ENCODE measurements at places on chromosomes 4 and X.

GRCh38 chr4:41692717-41693345 lies 55.7 kb downstream of the PHOX2B start:
- no peak for DNase-seq

DNA sequence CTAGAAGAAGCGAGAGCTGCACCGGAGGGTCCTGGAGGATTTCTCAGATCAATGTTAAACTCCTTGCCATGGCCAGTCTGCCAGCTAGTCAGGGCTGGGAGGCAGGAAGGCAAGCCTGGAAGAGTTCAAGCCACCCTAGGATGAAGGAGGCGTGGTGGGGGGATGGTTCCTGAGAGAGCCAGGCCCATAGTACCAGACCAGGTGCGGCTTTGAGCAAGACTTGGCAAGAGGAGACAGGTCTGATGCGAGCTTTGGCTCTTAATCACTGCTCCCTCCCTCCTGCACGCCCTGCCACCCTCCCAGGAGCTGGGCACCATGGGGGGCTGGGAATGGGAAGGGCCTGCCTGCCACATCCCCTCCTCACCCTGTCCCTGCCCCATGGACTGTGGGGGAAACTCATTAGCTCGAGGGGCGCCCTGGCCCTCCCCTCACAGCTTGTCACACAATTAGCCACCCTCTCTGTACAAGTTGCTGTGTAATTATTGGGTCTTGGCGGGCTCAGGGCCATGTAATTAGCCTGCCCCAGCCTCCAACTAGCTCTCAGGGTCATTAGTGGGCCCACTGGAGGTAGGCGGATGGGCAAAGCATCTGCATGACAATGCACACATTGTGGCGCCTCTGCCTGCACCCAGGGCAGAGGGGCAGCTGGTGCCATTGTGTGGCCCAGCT lies 50.3 kb downstream of the EFNB1 start:
- no peak for DNase-seq

- DNase-seq, result peak; percentile 19
These were observed 195.9 kb downstream of the CPEB2 start for GRCh38 chr4:15198070-15198727.

GRCh38 chr4:35347276-35347675 lies 897.0 kb downstream of the ARAP2 start:
- no peak for DNase-seq

DNA sequence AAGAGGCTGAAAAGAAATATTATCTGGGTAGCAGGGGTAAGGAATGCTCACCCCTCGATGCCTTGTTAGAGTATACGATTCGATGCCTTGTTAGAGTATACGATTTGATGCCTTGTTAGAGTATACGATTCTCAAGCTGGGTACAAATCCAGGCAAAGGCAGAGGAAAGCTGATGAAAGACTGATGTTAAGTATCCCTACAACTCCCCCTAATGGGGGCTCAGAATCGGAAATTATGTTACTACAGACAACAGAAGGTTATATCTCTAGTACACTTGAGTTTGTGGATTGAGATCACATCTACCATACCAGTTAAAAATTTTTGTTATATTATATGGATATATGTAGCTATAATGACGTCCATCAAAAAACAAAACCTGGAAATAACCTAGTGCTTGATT lies 4.8 kb downstream of the LRRC66 start:
- DNase-seq, result no peak

- DNase-seq, result no peak
These were observed 36.7 kb downstream of the SMIM20 start for GRCh38 chr4:25950461-25951389.

- DNase-seq, result no peak
These were observed at the start of gene CCKAR for GRCh38 chr4:26490111-26490959. CCKAR (minus strand) TSS chr4:26490484; CDS start chr4:26490267, 217 bp downstream.

GRCh38 chr4:140844061-140844460 lies 87.9 kb upstream of the TBC1D9 start:
- no peak for DNase-seq

GRCh38 chr4:95190751-95191436 lies 357.9 kb downstream of the UNC5C start:
- DNase-seq, result no peak

- no peak for DNase-seq
These were observed 34.5 kb downstream of the CHRNA9 start for GRCh38 chr4:40369437-40370274.

- no peak for DNase-seq
These were observed 45.9 kb upstream of the DRD5 start for GRCh38 chr4:9735515-9735914.

GRCh38 chr4:168600796-168601583 lies 104.1 kb downstream of the PALLD start:
- no peak for DNase-seq

GRCh38 chrX:78377186-78377585 lies 49.8 kb upstream of the CYSLTR1 start:
- DNase-seq, result no peak

GRCh38 chrX:123807835-123808416 lies 51.9 kb upstream of the XIAP start:
- no peak for DNase-seq

GRCh38 chr4:112075129-112075753 lies 70.0 kb upstream of the FAM241A start:
- no peak for DNase-seq

DNA sequence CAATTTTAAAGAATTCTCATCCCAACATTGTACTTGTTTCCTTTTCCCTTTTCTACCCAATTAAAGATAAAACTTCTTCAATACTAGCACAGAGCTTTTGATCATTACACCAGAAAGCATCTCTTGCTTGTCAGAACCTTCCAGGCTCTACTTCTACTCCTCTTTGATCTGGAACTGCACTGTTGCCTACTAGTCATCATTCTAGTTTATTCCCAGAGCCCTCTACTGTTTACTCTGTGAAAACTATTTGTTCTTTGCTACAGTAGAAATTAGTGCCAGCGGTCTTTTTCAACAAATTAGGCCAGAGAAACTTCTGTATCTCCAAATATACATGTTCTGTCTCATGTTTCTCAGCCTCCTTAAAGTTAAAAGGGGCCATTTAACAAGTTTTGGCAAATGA lies 46.8 kb upstream of the TMPRSS11F start:
- no peak for DNase-seq

DNA sequence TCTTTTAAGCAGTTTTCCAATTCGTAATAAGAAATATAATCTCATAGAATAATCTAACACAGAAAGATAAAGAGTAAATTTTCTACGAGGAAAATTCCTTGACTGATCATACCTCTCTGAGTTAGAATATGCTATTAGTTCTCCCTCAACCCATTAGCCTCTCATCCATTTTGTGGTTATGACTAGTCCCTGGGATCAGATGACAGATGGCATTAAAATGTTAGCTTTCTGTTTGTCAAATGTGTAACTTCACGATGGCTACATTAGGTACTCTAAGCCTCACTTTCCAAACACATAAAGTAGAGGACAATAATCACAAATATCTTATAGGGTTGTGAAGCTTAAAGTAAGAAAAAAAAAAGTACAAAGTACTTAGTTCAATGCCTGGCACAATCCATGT lies 112.2 kb downstream of the ZAR1 start:
- DNase-seq, result no peak

DNA sequence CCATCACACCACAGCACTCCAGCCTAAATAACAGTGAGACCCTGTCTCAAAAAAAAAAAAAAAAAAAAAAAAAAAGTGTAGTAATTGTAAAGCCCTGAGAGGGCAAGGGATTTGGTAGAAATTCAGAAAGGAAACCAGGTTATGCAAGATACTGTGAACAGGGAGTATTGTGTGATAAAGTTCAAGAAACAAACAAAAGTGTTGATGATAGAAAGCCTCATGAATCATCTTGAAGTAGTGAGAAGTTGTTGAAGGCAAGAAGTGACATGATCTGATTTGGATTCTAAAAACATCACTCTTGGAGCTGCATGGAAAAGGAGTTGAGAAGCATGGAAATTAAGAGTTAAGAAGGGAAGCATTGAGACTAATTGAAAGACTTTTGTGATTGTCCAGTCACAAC lies 102.2 kb downstream of the RAP1GDS1 start:
- no peak for DNase-seq

DNA sequence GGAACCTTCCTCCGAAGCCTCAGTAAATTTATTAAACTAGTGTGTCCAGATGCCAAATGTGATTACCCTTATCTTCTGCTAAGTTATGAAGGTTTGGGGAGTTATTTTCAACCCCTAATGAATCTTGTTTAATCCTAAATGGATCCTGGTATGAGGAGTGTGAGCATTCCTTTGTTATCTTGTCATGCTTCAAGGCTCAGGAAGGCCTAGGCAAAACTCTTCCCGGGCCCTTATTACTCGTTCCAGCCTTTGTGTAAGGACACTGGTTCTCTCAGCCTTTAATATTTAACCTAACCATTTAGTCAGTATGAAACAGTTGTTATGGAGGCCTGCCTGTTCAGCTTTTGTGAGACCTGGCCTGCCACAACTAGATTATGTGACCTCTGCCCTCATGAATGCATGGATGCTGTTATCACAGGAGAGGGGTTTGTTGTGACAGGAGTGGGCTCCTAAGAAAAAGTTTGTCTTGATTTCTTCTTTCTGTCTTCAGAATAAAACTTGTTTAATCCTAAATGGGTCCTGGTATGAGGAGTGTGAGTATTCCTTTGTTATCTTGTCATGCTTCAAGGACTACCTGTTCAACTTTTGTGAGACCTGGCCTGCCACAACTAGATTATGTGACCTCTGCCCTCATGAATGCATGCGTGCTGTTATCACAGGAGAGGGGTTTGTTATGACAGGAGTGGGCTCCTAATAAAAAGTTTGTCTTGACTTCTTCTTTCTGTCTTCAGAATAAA lies 181.7 kb downstream of the SLC39A8 start:
- DNase-seq, result no peak

GRCh38 chr4:73068491-73069337 lies 802 bp downstream of the COX18 start:
- no peak for DNase-seq

DNA sequence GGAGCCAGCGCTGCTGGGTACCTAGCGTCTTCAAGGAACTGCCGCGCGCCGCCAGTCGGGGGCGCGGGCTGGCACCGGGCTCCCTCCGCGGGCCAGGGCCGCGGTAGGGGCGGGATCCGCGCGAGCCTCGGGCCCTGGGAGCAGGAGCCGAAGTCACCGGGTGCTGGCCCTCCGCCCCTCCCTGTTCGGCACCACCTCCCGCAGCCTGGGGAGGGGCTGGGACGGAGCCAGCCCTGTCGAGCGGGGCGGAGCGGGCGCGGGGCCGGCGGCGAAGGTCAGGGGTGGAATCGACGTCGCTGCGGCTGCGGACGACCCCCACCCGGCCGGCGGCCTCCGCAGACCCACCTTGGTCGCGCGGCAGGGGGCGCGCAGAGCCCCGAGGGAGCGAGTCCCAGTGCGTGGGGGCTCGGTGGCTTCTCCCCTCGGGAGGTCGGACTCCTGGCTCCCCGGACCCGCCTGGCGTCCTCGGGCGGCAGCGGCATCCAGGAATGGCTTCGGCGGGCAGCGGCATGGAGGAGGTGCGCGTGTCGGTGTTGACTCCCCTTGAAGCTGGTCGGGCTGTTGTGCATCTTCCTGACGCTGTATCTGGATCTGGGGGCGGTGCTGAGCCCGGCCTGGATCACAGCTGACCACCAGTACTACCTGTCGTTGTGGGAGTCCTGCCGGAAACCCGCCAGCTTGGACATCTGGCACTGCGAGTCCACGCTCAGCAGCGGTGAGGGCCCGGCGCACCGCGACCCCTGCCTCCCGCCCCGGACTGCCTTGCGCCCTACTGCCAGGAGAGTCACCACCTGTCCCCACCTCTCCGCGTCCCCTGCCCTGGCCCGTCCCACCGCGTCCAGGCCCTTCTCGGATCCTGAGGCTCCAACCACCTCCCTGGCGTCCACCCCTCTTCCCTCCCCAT lies 50.5 kb upstream of the FAM47C start:
- no peak for DNase-seq

GRCh38 chr4:176794651-176795050 lies 1.9 kb upstream of the VEGFC start:
- DNase-seq, result no peak

DNA sequence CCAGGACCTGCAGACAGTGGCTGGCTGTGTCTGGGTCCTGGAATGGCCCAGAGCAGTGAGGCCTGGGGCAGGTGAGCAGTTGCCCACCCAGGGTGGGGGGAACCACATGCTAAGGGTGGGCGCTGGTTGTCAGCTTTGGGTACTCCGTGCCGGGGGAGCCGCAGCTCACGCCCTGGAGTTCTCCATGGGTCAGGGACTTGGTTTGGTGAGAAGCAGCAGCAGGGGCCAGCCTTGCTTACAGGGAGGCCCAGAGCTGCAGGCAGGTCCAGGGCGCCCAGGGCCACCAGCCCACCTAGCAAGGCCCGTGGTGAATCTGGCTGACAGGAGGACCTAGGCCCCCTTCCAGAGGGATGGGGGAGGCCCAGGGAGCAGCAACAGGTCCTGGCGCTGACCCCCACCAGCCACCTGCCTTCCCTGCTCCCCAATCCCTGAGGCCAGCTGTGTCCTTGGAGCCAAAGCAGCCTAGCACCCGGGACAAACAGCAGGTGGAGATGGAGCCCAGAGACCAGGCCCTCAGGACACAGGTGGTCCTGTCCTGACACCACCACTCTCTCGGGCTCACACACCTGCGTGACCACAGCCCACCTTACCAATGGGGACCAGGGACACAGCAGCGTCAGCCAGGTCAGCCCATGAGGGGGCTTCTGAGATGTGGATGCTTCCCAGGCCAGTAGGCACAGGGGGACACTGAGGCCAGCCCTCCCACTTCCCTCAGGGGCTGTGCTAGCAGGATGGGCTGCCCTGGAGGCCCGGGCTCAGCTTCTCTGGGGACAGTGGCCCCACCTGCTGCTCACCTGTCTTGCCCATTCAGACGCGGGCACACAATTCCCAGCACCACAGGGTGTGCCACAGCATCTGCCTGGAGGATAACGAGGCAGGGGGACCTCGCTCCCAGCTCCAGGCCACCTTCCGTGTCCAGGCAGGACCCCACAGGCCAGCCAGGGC lies 3.5 kb downstream of the MXD4 start:
- no peak for DNase-seq

DNA sequence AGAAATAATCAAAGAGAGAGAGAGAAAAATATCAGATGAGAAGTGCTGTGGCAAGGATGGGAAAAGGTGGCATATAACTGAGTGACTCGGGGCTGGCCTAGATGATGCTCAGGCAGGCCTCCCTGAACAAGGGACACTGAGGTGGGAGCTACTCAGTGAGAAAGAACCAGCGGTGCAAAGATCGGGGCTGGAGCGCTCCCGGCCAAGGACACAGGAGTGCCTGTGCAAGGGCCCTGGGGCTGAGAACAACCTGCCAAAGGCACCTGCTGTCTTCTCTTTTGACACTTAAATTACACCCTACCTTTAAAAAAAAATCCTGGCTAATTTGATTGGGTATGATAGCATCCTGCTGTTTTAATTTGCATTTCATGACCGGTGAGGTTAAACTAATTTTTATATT lies 77.7 kb upstream of the C4orf50 start:
- DNase-seq, result no peak

DNA sequence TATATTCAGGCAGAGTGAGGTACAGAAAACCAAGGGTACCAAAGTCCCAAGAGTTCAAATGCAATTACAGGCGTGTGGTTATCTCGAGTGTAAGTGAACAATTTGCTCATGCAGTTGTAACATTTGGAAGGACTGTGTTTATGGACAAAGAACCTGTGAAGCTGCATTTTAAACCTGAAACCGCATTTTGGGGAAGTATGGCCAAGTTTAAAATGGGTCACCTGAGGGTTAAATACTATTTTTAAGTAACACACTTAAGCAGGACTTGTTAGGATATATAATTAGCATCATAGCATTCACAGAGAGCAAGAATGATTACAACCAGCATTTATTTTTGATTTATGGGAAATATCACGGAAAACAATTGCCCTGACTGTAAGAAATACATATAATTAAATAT lies 79.1 kb upstream of the LCORL start:
- DNase-seq, result no peak

GRCh38 chr4:16140231-16140878 lies 56.5 kb upstream of the PROM1 start:
- no peak for DNase-seq

GRCh38 chr4:152063621-152064240 lies 302.9 kb upstream of the GATB start:
- DNase-seq, result no peak

All from cerebellar nuclear complex (tissue), 1 donor.